ENCODE measurements at places on chromosomes 12 and 14. TPM values are rescaled to one million over a fixed set of nuclear protein-coding genes. Genes with fewer than 3 reads are reported as not detected.

DNA sequence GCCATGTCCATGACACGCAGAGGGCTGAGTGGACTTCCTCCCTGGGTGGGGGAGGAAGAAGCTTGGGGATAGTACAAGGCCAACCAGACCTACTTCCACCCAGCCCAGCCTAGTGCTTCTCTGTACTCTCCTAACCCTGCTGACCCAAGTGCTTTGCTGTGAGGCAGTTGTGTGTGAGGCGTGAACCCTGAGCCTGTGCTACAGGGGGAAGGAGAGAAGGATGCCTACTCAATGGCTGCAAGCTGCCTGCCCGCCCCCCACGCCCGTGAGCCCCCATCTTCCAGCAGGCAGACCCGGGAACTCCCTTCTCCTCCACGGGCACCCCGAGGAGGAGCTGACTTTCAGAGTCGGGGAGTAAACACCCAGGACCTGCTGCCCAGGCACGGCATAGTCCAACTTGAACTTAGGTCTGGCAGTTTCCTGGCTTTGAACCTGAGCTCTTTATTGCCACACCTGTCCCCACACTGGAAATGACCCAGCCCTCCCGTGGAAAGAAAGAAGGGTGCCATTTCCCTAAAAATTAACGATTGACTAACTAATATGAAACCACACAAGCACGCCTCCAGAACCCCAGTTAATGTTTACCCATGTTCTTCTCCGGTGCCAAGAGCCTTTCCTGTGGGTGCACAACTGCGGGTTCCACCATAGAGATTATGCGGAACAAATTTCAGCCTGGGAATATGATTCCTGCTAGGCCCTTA is 10.8 kb downstream of the ALDH2 start:
- no peaks in the 10 kb centered on the region for H3K36me3 ChIP-seq
- H3K4me3 ChIP-seq = no peak overlapping the region
- DNase-seq = peak; percentile 82
- peak overlapping the region; percentile 94 for H3K27ac ChIP-seq
- H3K27me3 ChIP-seq = no peaks in the 10 kb centered on the region
- H3K4me1 ChIP-seq = peaks cover 89% of the 10 kb centered on the region

DNA sequence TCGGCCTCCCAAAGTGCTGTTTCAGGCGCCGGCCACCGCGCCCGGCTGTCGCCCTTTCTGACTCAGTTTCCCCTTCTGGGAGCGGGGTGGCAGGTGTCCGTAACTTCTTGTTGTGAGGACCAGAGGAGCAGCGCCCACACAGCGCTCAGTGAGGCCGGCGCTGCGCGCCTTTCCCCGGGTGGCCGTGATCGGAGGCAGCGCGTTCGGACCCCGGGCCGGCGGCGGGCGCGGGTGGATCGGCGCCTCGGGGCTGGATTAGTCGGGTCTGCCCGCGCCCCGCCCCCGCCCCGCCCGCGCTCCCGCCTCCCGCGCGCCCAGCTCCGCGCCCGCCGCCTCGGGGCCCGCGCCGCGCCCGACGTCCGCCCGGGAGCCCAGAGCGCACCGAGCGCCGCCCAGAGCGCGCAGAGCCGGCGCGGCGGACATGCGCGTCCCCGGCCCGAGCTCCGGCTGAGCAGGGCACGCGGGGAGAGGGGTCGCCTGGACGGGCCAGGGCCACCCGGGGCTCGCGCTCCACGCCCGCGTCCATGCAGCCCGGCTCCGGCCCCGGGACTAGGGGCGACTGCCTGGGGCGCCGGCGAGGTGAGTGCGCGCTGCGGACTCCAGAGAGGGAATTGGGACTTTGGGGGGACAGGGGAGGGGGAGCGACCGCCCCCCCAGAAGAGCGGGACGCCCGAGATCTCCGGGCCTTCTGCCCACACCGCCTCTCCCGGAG is 50.6 kb downstream of the LRCOL1 start:
- peak overlapping the region; percentile 76 for H3K27ac ChIP-seq
- DNase-seq = peak; percentile 51
- peak overlapping the region; percentile 60 for H3K4me3 ChIP-seq
- peaks cover 10% of the 10 kb centered on the region for H3K4me1 ChIP-seq
- H3K27me3 ChIP-seq = peaks cover 3% of the 10 kb centered on the region

DNA sequence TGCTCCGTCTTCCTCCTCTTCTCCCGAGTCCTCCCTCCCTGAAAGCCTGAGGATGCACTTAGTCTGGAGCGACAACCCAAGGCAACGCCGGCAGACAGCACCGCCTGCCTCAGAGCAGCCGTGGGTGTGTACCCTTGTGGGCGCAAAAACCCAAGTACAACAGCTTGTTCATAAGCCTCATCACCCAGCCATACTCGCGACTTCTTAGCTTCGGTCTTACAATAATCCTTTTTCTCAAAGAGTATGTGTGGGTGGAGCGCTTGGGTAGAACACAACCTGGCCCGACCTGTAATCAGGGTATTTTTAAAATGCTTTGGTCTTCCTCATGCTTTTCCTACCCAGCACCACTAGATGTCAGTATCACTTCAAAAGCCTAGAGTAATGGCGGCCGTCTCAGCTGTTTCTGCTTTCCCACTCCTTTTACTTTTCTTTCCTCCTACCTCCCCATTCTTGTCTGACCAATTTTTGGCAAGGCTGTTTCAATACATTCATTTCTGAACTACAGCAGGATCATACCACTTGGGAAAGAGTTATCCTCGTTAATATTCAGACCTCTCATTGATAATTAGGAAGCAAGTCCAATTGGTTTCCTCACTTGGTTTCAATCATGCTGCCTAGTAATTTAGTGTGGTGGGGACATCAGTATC is 198.9 kb downstream of the EPS8 start:
- H3K36me3 ChIP-seq = no peaks in the 10 kb centered on the region
- no peaks in the 10 kb centered on the region for H3K4me1 ChIP-seq
- H3K27ac ChIP-seq = peak overlapping the region; percentile 38
- H3K4me3 ChIP-seq = peak overlapping the region; percentile 41
- no peaks in the 10 kb centered on the region for H3K27me3 ChIP-seq
- DNase-seq = peak; percentile 43

The DAO gene
- 4.4 TPM for total RNA-seq

DNA sequence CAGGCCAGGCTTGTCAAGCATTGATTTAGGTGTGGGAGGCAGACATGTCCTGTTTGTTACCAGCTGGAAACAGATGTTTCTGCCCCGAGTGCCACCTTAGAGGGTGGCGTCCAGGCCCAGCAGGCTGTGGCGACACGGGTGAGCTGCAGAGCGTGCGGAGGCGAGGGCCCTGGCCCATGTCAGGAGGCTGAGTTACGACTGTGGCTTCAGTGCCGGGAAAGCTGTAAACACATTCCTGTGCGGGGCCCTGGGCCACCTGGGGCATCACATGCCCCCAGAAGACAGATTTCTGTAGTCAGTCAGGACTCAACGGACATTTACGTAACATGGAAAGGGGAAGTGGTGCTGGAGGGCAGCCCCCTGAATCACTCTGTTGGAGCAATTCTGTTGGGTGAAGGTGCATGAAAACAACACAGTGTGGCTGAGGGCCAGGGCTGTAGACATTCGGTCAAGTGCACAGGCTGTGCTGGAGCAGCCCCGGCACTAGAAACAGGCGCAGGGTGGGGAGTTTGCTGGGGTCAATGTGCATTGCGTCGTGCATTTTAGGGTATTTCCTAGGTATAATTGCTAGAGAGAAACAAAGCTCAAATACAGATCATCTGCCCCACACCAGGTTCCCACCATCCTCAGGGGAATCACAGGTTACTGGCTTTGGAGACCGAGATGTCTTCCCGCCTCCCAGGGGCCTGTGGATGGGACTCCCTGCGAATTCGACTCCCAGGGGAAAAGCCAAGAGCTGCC is 291.8 kb downstream of the TMEM121 start:
- H3K36me3 ChIP-seq = no peaks in the 10 kb centered on the region
- no peaks in the 10 kb centered on the region for H3K4me1 ChIP-seq
- no peak overlapping the region for H3K4me3 ChIP-seq
- no peaks in the 10 kb centered on the region for H3K27me3 ChIP-seq
- peak; percentile 16 for DNase-seq

DNA sequence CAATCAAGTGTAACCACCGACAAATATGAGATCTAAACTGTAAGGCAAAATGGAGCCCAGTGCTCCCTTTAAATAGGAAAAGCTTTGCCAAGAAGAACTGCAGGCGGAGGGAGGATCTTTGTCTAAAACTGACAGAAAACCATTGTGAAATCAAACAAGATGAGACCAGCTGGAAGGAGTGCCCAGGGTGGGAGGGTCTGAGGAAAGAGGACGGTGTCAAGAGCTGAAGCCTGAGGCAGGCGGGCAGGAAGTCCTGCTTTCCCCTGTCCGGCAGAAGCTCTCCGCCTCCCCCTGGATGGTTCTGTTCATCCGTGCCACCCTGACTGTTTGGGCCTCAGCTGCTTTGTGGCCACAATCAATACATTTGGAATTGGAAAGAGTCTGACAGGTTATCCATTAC is 37.5 kb downstream of the CDC42BPB start:
- H3K27me3 ChIP-seq = no peaks in the 10 kb centered on the region
- no peak overlapping the region for H3K4me3 ChIP-seq
- no peak for DNase-seq
- no peaks in the 10 kb centered on the region for H3K36me3 ChIP-seq

- DNase-seq = no peak
- no peaks in the 10 kb centered on the region for H3K27me3 ChIP-seq
- no peaks in the 10 kb centered on the region for H3K36me3 ChIP-seq
- H3K4me3 ChIP-seq = no peak overlapping the region
These were observed 20.7 kb downstream of the ZDHHC17 start for GRCh38 chr12:76784600-76785051.

DNA sequence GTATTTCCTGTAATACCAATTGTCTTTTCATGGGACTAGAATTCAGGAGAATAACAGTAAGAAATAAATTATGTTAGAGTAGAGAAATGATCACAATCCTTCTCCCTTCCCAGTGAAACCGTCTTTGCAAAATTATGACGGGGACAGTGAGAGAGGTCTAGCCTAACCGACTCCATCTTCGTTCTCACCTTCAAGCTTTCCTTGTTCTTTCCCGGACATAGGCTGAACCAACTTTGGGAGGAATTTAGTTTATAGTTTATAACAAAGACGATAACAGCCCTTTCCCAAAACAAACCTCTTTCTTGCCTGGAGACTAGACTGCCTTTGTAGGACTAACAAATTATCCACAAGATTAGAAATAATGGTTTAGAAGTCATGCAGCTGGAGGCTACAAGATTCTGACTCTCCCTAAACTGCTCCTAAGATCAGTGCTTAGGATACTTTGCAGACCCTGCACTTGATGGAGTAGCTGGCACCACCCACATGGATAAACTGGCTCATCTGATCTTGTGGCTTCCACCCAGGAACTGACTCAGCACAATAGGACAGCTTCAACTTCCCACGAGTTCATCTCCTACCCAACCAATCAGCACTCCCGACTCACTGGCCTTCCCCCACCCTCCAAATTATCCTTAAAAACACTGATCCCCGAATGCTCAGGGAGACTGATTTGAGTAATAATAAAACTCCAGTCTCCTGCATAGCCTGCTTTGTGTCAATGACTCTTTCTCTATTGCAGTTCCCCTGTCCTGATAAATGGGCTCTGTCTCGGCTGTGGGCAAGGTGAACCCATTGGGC is 521.2 kb upstream of the TBX3 start:
- H3K4me3 ChIP-seq = no peak overlapping the region
- no peaks in the 10 kb centered on the region for H3K4me1 ChIP-seq
- no peaks in the 10 kb centered on the region for H3K27me3 ChIP-seq
- no peak overlapping the region for H3K27ac ChIP-seq
- no peaks in the 10 kb centered on the region for H3K36me3 ChIP-seq
- no peak for DNase-seq

The MYH6 gene
- 1.5 TPM for total RNA-seq

The DPF3 gene
- total RNA-seq = 7.3 TPM

DNA sequence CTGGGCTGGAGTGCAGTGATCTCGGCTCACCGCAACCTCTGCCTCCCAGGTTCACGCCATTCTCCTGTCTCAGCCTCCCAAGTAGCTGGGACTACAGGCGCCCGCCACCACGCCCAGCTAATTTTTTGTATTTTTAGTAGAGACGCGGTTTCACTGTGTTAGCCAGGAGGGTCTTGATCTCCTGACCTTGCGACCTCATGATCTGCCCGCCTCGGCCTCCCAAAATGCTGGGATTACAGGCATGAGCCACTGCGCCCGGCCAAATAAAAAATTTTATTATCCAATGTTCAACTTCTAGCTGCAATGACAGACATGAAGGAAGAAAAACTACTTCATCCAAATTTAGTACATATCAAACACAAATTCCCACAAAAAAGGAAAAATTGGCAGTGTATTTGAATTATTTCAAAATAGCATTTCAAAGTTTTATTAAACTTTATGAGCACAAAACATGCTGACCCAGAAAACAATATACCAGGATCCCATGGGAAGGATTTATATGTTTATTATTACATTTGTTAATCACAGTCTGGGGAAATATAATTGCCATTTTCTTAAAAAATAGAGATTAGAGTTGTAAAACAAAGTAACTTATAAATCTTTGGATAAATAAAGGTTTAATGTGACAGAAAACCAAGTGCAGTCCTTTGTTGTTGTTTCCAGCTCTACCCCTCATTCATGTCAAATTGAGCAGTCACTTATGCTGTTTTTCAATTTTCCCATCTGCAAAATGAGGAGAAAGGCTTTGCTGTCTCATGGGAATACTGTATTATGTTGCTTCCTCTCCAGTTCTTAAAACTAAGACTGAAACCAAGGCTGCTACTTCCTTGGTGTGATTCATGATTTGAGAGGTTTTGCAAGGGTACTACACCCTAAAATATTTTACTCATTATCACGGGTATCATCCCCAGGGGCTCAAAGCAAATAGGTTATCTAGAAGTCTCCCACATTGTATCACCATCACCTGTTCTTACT is 155.2 kb upstream of the AVPR1A start:
- no peak for DNase-seq
- no peaks in the 10 kb centered on the region for H3K27me3 ChIP-seq
- H3K4me1 ChIP-seq = no peaks in the 10 kb centered on the region
- no peak overlapping the region for H3K27ac ChIP-seq

GRCh38 chr14:64637735-64638473 is 66.3 kb upstream of the PLEKHG3 start:
- H3K36me3 ChIP-seq = no peaks in the 10 kb centered on the region
- no peak overlapping the region for H3K4me3 ChIP-seq
- no peak for DNase-seq

The KLRC2 gene
- total RNA-seq = not detected

The ADAM21 gene
- total RNA-seq = not detected

DNA sequence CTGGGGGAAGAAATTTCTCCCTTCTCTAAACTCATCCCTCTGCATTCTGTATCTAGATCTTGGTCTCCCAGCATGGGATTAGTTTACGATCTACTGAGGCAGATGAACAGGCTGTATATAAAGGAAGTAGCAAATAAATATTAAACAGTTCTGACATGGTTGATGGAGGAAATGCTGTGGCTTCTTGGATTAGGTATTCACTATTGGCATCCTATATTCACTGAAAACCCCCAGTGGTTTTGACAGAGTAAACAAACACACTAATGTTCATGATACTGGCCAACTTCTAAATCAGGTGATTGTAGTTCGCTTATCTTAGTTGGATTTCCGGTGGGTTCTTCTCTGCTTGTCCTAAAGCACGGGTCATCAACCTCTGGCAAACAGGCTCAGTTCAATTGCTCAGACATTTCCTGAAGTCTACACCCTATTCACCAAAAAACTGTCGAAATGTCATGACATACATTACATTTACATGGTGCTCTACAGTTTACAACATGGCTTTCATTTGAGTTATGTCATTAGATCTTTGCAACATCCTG is 433.9 kb downstream of the EGLN3 start:
- H3K4me3 ChIP-seq = no peak overlapping the region
- H3K27ac ChIP-seq = no peak overlapping the region
- H3K27me3 ChIP-seq = no peaks in the 10 kb centered on the region
- H3K36me3 ChIP-seq = no peaks in the 10 kb centered on the region
- no peak for DNase-seq
- H3K4me1 ChIP-seq = no peaks in the 10 kb centered on the region

GRCh38 chr12:76927170-76927784 is 48.5 kb upstream of the CSRP2 start:
- no peaks in the 10 kb centered on the region for H3K27me3 ChIP-seq
- peak; percentile 24 for DNase-seq
- H3K36me3 ChIP-seq = no peaks in the 10 kb centered on the region
- H3K27ac ChIP-seq = no peak overlapping the region
- no peak overlapping the region for H3K4me3 ChIP-seq
